ENCODE measurements at places on chromosomes 2 and 18. TPM values are rescaled to one million over a fixed set of nuclear protein-coding genes. Genes with fewer than 3 reads are reported as not detected.

DSG1 gene
- 17.2 TPM for total RNA-seq

TMEM200C gene
- total RNA-seq: 1.4 TPM

GREB1 gene
- 6.9 TPM for total RNA-seq

CCDC138 gene
- total RNA-seq: 12.0 TPM

UCN gene
- not detected for total RNA-seq

REV1 gene
- 83.9 TPM for total RNA-seq

OXER1 gene
- total RNA-seq: 4.1 TPM

ABHD1 gene
- 1.3 TPM for total RNA-seq

CDH19 gene
- 10.8 TPM for total RNA-seq

TTC32 gene
- total RNA-seq: 15.3 TPM

NXPH2 gene
- 15.7 TPM for total RNA-seq

SPDYA gene
- total RNA-seq: 4.2 TPM

SOCS6 gene
- total RNA-seq: 30.3 TPM

PCARE gene
- total RNA-seq: 3.3 TPM

STK11IP gene
- 13.6 TPM for total RNA-seq

RBM44 gene
- 4.0 TPM for total RNA-seq

DOCK10 gene
- total RNA-seq: 13.8 TPM

ASB18 gene
- total RNA-seq: 3.5 TPM

PLCL1 gene
- total RNA-seq: 31.2 TPM

SPOPL gene
- 30.1 TPM for total RNA-seq

NOP58 gene
- total RNA-seq: 86.2 TPM

GKN1 gene
- not detected for total RNA-seq

MDH1B gene
- total RNA-seq: 0.21 TPM

COA5 gene
- 38.4 TPM for total RNA-seq

DBI gene
- total RNA-seq: 181 TPM

AFTPH gene
- total RNA-seq: 38.9 TPM

CD28 gene
- 2.4 TPM for total RNA-seq

CCDC150 gene
- 2.4 TPM for total RNA-seq

MRPL53 gene
- 19.9 TPM for total RNA-seq

HSPD1 gene
- total RNA-seq: 322 TPM

HTR2B gene
- 0.31 TPM for total RNA-seq

FARP2 gene
- 46.5 TPM for total RNA-seq

RAX gene
- total RNA-seq: not detected

DPP10 gene
- 2.5 TPM for total RNA-seq

LRP1B gene
- total RNA-seq: 4.6 TPM

TIGD1 gene
- 4.6 TPM for total RNA-seq

GPR45 gene
- total RNA-seq: not detected

DYSF gene
- 100 TPM for total RNA-seq

KCNK3 gene
- 1.1 TPM for total RNA-seq

DCDC2C gene
- total RNA-seq: not detected

ALPP gene
- total RNA-seq: not detected

UGT1A6 gene
- 9.6 TPM for total RNA-seq

POTEE gene
- not detected for total RNA-seq

ALLC gene
- not detected for total RNA-seq

CLEC4F gene
- total RNA-seq: not detected

CRACDL gene
- total RNA-seq: 5.7 TPM

OST4 gene
- 209 TPM for total RNA-seq

PHLPP1 gene
- 8.8 TPM for total RNA-seq

HRH4 gene
- 0.21 TPM for total RNA-seq

REG1A gene
- total RNA-seq: not detected

OR6B3 gene
- not detected for total RNA-seq

TGFBRAP1 gene
- total RNA-seq: 16.8 TPM

BOK gene
- 28.0 TPM for total RNA-seq

GKN2 gene
- total RNA-seq: not detected

CPO gene
- total RNA-seq: 1.6 TPM

PLGLB1 gene
- total RNA-seq: 12.5 TPM

All from tongue (tissue), 3 donors.